ENCODE measurements at places on chromosomes 16 and 17. TPM values are rescaled to one million over a fixed set of nuclear protein-coding genes. Genes with fewer than 3 reads are reported as not detected.

The GP1BA gene
- total RNA-seq = not detected

The TEX19 gene
- total RNA-seq = under 0.01 TPM

The TEKT5 gene
- total RNA-seq = 0.29 TPM

The CDK5R1 gene
- 0.59 TPM for total RNA-seq

The ZP2 gene
- not detected for total RNA-seq

The HEATR9 gene
- not detected for total RNA-seq

The AMDHD2 gene
- 94.8 TPM for total RNA-seq

The TMEM238L gene
- total RNA-seq = not detected

The HSD11B2 gene
- total RNA-seq = not detected
